ENCODE measurements at places on chromosomes 5 and 9.
A peak's percentile ranks its signal among the peaks of the same experiment; 100 is the strongest.

DNA sequence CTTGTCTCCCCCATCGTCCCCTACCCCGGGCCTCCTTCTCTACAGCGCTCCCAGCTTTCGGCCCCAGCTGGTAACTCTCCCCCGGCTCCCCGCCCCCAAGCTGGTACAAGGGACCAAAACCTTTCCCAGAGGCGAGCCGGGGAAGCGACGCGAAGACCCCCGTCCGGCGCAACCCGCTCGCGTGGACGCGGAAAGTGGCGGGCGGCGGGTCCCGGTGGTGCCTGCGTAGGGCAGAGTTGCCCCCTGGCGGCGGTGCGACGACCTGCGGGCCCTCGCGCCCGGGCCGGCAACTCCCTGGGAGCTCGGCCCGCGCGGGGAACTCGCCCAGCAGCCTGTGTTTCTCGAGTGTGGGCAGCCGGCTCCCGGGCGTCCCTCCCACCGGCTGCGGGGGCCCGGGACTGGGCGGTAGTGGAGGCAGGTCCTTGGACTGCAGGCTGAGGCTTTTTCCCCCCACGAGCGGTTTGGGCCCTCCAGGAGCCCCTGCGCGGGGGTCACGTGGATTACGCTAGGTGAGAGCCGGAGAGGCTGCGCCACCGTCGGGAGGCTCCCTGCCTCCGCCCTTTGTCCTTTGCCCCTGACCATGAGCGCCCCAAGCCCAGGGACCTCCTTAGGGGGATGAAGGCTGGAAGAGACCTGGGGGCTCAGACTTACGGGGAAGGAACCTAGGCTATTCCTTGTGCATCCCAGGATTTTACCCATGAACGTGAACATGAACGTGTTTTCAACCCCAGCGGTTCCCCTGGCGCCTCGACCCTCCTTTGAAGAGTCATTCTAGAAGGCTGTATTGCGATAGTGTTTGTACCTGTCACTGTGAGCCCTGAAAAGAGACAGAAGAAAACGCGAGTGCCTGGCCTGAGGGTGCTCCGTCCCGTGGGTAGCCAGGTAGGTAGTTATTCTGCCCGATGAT lies 2.9 kb upstream of the FOXD1 start:
- DNase-seq = peak; percentile 81

- DNase-seq = peak; percentile 28
Observed at GRCh38 chr5:132460846-132461568, 29.6 kb downstream of the IRF1 start.

DNA sequence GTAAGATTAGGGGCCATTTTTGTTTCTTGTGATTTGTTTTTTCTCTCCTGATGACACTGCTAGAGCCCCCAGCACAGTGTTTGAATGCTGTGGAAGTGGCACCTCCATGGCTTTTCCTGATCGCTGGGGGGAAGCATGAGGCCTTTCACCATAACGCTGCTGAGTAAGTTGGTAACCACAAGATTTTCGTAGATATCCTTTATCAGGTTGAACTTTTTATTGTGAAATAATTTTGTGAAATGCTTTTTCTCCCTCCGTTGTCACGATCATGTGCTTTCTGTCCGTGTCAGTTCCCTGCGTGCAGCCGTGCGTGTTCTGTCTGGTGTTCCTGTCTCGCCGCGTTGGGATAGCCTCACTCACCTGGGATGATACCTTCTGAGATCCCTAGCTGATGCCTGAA lies 59.4 kb downstream of the EHMT1 start:
- DNase-seq = no peak

DNA sequence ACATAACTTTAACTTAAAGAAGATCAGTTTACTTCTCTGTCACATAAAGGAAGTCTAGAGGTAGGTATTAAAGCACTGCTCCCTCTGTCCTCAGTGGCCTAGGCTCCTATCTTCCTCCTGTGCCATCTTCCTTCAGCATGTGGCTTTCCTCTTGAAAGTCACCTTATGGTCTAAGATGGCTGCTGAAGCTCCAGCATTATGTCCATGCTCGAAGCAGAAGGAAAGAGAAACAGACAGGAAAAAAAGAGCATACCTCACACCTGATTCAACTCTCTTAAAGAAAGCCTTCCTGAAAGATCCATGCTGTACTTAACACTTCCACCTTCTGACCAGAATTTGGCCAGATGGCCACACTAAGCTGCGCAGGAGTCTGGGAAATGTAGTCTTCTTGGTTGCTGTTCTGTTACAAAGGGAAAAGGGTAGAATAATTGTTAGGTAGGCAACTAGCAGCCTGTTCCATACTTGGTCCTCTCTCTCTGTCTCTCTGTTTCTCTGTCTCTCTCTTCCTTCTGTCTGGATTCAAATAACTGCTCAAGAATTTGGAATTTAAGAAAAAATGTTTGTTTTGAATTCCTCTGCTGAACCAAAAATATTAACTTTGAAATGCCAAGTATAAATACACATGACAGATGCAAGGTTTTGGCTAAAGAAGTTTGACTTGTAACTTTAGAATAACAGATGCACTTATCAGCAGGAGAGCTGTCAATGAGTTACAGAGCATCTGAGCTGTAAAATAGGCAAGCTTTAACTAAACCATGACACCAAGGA lies 16.0 kb downstream of the TMEM174 start:
- no peak for DNase-seq

DNA sequence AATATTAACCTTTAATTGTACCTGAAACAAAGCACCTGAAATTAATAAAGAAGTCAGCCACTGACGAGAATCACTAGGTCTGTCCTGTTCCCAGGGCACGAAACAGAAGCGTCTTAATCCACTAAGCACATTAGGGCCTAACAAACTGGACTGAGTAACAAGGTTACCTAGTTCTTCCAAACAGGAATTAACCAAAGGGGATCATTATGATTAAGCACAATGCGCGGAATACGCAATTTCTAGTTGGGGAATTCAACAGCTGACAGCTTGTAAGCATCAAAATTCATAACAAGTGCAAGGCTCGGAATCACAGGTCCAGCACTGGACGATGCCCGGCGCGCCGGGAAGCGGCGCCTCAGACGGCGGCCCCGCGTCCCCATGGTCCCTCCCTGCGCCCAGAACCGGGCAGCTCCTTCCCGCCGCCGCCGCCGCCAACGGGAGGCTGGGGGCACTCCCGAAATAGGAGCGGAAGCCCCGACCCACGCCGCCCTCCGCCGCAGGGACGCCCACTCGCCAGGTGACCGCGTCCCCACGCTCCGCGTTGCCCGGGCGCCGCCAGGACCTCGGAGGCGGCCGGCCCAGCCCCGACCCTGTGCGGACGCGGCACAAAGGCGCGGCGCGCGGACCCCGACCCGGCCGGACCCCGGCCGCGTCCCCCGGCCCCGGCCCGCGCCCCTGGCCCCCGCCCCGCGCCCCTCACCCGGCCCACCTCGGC lies 898 bp downstream of the CAMSAP1 start:
- no peak for DNase-seq

DNA sequence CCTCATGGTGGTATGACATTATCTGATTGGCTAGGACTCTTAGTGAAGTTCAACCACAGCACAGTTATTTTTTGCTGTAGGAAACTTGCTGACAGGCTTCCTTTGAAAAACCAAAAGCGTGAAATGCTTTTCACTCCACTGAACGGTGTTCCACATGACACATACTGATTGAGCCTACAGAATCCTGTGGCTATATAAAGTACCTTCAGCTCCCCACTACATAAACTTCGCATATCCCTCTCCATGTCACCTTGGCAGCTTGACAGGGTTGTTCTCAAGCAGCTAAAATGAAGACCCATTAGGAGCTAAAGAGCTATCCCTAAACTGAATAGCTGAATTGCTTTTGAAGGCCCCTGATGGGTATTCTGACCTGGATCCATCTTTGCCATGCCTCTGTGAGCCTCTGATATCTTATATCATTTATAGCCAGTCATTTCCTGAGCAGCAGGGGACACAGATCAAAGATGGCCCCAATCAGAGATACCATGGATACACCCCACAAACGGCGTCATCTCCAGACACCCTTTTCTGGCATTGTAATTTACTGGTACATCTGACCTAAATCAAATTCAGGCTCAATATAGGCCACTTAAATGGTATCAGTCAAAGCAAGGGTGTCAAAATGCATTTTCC lies 91.5 kb downstream of the APBA1 start:
- no peak for DNase-seq

- no peak for DNase-seq
Observed at GRCh38 chr9:81028504-81028903, 660.8 kb downstream of the TLE1 start.

DNA sequence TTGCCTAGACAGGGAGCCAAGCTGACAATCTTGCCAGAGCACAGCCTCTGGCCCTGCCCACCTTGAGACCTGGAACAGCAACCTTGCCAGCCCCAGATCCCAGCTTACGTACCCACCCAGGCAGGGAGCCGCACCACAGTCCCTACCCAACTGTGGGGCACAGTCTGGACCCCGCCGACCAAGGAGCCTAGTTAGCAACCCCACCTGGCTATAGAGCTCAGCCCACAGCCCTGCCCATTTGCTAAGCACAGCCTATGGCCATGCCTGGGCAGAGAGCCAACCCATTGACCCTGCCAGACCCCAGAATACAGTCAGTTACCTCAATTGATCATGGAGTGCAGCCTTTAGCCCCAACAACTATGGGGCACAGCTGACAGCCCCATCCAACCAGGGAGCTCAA lies 97.9 kb upstream of the SH3GL2 start:
- no peak for DNase-seq

- peak; percentile 79 for DNase-seq
Observed at GRCh38 chr9:19925674-19926503, 137.1 kb upstream of the SLC24A2 start.

- no peak for DNase-seq
Observed at GRCh38 chr5:32482193-32482592, 37.7 kb upstream of the ZFR start.

DNA sequence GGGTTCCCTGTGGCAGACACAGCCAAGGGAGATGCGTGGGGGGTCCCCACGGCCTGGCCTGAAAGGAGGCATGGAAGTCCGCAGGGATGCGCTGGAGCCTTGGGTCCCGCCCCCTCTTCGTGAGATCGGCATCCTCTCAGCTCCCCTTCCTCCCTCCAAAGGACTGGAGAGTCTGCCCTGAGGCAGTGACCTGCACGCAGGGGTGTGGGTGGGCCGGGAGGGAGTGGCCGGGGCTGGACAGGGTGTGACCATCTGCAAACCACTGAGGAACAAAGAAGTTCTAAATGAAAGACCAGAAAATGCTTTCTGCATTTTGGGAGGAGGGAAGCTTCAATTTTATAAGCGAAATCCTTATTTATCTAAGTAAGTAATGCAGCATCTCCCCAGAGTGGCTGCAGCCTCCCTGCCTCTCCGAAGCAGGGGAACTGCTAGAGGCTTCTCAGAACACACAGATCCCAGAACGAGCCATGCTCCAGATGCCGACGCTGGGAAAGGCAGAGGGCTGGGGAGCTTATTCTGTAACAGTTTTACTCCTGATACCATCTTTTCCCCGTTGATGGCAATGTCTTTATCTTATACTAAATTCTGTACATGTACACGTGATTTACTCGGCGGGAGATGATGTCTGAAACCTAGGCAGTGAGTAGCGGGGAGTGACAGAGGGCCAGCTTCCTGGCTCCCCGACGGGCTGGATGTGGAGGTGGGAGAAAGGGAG lies 221.7 kb downstream of the FANCC start:
- no peak for DNase-seq

- DNase-seq = no peak
Observed at GRCh38 chr5:90336752-90337151, 72.8 kb downstream of the CETN3 start.

DNA sequence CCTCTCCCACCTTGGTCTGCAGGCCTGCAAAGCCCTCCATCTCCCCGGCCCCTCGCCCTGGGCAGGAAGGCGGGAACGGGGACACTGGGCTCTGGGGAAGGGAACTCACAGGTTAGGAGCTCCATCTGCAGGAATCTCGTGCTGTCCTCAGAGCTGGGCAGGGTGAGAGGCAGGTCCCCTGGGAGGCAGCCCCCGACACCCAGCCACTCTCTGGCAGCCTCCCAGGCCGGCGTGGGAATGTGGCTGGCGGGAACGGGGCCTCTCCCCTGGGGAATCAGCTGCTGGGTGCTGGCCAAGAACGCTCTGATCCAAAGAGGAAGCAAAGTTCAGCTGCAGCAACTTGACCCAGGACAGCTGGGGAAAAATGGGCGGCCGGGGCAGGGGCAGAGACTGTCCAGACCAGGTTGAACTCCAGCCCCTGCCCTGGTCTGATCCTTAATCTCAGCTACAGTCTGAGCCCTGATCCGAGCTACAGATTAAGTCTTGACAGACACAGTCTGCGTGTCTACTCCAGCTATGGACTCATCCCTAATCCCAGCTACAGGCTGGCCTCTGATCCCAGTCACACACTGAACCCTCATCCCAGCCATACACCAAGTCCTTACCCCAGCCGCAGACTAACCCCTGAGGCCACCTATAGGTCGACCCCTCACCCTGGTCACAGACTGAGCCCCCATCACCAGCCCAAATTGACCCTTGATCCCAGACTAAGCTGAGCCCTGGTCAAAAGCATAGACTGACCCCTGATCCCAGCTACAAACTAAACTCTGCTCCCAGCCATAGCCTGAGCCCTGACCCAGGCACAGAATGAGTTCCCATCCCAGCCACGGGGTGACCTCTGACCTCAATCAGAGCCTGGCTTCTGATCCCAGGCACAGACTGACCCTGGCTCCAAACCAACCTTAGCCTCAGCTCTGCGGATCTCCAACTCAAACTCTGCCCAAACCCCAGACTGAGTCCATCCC lies 37.3 kb upstream of the EGFL7 start:
- no peak for DNase-seq

- DNase-seq = no peak
Observed at GRCh38 chr9:87301371-87301770, 196.3 kb upstream of the DAPK1 start.

- no peak for DNase-seq
Observed at GRCh38 chr5:100731768-100732167, 171.3 kb downstream of the ST8SIA4 start.

DNA sequence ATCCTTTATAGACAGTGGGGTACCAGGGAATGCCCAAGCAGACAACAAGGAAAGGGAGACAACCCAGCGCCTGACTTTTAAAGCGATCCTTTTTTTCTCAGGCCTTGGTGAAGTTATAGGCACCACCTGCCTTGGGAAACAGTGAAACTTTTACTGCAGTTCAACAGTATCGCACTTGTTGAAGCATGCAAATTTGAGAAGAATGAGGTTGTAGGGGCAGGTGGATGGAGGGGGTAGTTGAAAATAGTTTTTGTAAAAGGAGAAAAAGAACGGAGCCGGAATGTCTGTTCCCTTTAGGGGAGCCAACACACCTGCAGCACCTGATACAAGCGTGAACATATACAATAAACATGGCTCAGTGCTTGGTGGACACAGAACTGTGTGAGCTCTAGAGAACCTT lies 190.2 kb upstream of the NR3C1 start:
- no peak for DNase-seq

DNA sequence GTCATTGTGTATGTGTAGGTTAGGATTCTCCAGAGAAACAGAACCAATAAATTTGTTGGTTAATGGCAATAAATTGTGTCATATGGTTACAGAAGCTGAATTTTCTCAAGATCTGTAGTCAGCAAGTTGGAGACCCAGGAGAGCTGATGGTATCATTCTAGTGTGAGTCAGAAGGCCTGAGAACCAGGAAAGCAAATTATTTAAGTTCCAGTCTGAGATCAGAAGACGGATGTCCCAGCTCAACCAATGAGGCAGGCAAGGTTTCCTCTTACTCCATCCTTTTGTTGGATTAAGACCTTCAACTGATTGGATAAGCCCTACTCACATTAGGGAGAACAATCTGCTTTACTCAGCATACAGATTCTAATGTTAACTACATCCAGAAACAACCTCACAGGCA lies 656.3 kb downstream of the ANXA1 start:
- DNase-seq = no peak

- no peak for DNase-seq
Observed at GRCh38 chr9:26756881-26757280, 135.7 kb downstream of the CAAP1 start.

Data from activated T-cell treated with anti-CD3 and anti-CD28 coated beads, Interleukin-2, amount 50 U/mL, for 24 hours (primary cell).